Activated gamma-delta T cell (primary cell): ENCODE measurements at places on chromosomes 4 and X.

DNA sequence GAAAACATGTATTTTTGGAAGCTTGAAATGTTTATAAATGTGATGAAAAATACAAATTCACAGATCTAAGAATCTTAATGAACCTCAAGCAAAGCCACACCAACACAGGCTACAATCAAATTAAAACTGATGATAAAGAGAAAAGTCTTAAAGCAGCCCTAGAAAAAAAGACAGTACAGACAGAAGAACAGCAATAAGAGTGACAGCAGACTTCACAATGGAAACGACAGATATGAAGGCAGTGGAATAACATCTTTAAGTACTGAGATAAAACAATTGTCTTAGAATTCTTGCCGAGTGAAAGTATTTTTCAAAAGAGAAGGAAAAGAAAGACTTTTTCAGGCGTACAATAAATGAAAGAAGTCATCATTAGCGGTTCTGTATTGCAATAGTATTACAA lies 423.6 kb upstream of the LCORL start:
- no peak for DNase-seq

DNA sequence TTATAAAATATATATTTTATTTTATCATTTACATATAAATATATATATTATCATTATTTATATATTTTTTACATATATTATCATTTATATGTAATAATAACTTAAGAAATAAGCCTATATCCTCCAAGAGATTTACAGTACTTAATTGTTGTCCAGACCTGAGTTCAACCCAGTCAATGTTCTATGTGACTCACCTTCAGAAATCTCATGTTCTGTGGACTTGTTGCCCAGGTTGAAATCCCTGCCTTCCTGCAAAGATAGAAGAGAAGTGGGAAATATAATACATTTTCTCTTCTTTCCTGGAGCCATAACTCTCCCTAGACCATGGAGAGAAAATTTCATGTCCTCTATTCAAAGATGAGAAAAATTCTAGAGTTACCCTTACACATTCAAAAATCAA lies 247.3 kb downstream of the PARM1 start:
- DNase-seq = no peak

DNA sequence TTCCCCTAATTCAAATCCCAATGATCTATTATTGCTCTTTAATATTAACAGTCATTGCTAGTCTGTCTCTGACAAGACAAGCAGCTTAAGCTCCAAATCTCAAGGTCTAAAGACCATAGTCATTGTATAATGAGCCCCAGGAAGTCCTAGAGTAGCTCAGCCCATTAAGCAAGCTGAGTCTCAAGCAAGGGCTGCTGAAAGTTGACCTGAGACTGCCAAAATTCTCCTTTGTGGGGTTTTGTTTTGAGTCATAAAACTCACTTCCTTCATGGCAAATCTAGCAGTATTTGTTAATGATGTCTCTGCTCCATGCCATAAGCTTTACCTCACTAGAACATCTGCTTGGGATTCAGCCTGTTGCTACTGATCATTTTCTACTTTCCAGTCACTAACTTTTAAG lies 313.2 kb downstream of the ANTXR2 start:
- no peak for DNase-seq

DNA sequence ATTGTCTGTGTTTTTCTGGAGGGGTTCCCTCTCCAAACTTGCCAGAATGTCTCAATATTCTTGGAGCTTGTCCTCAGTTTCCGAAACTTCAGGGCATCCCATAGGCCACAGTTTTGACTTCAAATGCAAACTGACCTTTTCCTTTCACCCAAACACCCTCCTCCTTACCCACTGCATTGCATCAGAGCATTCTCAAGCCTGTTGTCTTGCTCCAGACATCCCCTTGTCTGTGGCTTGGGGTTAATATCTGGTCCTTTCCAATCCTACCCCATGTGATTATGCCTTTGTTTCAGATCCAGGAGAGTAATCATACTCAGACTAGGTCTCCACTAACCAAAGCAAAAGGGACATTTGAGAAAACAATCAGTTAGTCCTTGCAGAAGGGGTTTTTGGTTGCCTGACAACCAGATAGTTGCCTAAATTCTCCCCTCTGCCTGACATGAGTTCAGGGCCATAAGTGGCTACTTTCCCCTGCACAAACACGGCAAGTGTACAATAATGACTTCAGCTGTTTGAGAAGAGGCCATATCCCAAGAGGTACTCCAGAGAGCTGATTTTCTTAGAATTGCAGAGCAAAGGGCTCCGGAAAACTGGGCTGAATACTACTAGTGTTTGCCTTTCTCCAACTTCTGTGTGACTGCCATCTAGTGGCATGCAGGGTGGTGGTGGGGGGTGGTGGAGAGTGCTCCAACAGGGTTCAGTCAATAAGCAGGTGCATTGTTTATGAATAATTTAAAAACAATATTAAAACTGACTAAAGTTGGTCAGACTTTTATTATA lies 130.2 kb downstream of the CHRDL1 start:
- DNase-seq = no peak

DNA sequence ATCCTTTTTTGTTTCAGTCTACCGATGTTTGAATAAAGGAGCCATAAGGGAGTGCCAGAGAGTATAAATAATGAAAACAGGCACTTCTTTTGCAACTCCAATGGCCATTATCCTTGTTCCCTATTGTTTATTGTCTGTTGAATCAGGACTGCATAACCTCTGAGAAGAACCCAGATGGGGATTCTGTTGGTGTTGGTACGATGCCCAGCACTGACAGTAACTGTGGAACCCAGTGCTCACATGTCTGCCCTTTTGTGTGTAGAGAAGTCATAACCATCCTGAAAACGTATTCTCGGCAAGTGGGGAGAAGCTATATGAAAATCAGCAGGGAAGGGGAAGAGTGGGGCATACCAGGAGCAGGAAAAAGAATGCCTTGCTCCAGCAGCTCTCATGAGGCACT lies 195.1 kb upstream of the EDNRA start:
- no peak for DNase-seq

DNA sequence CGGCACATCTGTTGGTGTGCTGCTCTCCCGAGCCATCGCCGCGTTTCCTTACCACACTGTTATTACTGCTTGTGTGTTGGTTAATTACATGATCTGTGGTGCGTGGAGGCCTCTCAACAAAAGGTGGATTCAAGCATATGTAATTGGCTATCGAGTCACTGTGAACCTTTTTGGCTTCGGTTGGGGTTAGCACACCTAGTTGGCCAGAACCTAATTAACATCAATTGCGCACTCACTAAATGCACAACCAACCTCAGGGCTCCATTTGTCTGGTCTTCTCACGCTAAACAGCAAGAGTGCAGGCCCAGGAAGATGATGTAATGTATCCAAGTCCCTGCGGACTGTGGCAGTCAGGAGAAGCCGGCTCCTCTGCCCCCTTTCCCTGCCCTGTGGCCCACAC lies 17.4 kb downstream of the ENPP6 start:
- DNase-seq = no peak

GRCh38 chrX:72045552-72046277 lies 86.0 kb downstream of the RTL5 start:
- DNase-seq = no peak

- DNase-seq = no peak
These were observed 243.8 kb upstream of the JADE1 start for GRCh38 chr4:128565565-128566186.

- no peak for DNase-seq
These were observed 160.2 kb upstream of the KLF3 start for GRCh38 chr4:38503689-38504395.
